Left renal cortex interstitium (tissue), 4 donors: ENCODE measurements at places on chromosomes 5 and 9.

- peak; percentile 71 for DNase-seq
These were observed 826 bp downstream of the PAIP1 start for GRCh38 chr5:43555895-43556606.

- no peak for DNase-seq
These were observed 36.3 kb downstream of the GLIS3 start for GRCh38 chr9:4263591-4263990.

DNA sequence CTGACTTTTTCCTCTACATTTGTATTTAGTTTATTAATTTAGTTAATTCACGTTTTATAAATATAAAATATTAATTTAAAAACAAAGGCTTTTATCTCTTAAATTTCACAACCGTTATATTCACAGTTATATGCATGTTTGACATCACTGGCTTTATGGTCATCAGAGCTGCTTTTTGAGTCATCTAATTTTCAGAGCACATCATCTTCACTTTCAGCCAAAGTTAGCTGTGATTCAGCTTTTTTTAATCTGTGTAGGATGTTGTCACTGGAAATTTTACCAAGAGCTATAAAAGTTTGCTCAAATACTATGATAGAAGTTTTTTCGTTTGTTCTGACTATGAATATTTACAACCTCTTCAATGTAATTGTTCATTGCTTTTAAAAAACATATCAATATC lies 12.4 kb downstream of the CDC37L1 start:
- no peak for DNase-seq

- DNase-seq: no peak
These were observed 98.4 kb upstream of the CPLX2 start for GRCh38 chr5:175772747-175773533.

DNA sequence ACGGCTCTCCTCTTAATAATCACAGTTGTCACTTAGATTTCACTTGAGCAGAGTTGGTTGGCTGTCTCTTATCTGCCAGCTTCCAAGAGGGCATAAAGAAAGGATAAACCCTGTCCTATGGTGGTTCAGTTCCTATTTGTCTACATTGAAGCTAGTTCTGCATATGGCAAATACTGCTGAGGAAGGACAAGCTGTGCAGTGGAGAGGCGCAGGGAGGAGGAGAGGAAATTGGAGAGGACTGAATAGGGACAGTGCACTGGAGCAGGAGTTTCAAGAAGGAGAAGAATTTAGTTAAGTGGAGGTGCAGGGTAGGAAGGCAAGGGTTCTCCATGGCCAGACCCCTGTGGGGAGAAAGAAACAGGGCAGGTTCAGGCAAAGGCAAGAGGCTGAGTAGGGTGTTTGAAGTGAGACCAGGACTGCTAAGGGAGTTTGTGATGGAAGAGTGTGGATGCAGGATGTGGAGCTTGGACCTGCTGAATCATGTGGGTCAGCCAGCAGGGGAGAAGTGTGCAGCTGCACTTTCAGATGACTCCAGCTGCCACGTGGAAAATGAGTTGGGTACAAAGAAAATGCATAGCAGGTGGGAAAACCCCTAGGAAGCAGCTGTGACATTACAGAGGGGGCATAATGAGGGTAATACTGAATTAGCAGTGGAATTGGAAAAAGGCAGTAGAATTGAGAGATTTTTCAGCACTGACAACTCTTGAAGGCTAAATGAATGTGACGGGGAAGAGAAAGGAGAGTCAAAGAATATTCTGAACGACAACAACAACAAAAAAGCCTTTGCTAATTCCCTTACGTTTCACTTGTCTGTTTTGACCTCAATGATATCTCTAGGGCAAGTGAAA lies 66.8 kb downstream of the MAMDC2 start:
- DNase-seq: no peak
